DMS53 (cell line): ENCODE measurements at places on chromosomes 11 and 22.

- DNase-seq, result no peak
Measured at GRCh38 chr22:22763512-22763911, 119.1 kb downstream of the GGTLC2 start.

DNA sequence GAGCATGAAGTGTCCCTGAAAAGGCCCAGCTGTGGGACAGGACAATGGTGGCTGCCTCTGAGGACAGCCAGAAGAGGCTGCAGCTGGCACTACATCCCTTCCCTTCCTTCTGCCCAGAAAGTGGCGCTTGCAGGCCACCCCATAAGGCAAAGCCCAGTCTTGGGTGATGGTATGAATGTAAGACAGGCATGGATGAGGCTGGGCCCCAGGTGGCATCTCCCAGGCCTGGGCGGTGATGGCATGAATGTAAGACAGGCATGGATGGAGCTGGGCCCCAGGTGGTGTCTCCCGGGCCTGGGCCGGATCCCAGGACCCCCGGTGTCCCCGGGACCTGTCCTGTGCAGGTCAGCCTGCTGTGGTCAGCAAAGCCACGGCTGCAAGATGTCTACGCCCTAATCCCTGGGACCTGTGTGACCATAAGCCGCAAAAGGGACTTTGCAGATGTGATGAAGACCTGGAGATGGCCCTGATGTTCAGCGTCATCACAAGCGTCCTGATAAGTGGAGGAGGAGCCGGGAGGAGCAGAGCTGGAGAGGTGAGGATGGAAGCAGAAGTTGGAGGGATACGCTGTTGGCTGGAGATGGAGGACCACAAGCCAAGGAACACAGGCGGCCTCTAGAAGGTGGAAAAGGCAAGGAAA, 181.1 kb downstream of the CTTN start:
- DNase-seq, result no peak

DNA sequence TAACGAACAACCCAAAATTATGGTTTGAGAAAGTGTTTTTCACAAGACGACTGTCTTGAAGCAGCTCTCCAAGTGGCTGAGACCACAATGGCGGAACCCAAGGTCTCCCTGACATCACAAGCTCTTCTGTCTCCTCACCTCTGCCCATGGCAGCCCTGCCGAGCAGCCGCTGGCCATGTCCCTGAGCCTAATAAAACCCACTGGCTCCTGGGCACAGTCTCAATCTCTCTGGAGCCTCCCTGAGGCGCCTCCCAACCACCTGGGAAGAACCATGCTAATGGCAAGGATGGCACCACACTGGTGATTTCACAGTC, 50.0 kb downstream of the CLTCL1 start:
- no peak for DNase-seq

DNA sequence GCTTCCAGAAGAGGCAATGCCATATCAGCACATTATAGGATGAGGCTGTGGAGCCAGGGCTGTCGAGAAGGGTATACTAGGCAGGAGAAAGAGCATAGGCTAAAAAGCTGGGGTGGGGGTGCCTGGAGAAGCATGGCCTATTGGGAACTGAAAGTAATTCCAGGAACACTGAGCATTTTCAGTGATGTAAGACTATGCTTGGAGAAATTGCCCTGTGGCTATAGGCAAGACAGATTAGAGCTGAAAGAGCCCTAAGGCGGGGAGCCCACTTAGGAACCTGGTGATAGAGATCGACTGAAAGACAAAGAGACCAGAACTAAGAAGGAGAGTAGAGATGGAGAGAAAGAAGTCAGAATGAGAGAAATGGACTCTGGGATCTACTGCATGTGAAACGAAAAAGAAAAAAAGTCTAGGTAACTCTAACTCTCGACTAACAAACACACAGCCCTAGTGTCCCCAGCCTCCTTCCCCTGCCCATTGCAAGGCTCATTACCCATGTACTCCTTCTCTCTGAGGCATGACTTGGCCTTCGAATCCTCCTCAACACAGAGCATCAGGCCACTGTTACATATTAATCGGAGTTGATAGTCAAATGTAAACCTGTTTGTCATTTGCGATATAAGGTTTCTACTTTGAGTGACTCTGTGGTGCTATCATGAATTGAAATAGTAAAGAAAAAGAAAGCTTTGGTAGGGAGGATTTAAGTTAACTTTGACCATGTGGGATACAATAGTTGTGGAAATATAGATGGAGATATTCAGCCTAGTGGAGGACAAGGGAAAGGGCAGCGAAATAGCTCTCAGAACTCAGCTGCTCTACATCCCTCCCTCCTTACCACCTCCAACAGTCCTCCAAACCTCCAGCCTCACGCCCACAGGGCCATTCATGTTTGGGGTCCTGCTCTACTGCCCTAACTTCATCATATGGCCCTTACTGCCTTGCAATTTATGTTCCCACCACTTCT, 52.3 kb upstream of the BMAL1 start:
- no peak for DNase-seq

DNA sequence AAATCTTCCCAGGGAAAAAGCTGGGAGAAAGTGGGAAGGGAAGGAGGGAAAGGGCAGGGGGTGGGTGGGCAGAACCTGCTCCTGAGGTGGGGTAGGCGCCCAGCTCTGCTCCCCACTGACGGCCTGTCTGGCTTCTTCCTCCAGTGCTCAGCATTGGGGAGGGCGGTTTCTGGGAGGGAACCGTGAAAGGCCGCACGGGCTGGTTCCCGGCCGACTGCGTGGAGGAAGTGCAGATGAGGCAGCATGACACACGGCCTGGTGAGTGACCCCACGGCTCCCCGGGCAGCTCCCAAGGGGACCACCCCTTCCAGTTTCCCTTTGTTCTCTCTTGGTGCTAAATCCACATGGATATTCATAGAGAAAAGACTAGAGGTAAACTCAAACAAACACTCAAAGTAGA, 25.9 kb downstream of the SHANK3 start:
- no peak for DNase-seq

DNA sequence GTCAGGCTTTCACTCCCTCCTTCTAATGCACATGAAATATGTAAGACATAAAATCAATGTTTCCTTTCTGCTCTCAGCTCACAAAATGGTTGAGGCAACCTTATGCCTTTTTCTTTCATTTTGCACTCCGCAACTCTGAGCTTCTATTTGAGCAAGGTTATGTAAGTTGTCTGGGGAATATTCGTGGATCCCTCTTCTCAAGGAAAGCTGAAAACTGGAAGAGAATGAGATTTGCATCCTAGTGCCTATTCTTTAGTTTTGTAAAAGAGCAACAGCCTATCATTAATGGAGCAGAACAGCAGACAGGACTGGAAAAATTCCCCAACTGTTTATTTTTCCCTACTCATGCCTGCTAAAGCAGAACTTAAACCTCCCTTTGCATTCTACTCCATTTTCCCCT, 141.7 kb downstream of the FAM76B start:
- no peak for DNase-seq

- DNase-seq, result no peak
Measured at GRCh38 chr11:70085815-70086769, 8.0 kb downstream of the ANO1 start.

DNA sequence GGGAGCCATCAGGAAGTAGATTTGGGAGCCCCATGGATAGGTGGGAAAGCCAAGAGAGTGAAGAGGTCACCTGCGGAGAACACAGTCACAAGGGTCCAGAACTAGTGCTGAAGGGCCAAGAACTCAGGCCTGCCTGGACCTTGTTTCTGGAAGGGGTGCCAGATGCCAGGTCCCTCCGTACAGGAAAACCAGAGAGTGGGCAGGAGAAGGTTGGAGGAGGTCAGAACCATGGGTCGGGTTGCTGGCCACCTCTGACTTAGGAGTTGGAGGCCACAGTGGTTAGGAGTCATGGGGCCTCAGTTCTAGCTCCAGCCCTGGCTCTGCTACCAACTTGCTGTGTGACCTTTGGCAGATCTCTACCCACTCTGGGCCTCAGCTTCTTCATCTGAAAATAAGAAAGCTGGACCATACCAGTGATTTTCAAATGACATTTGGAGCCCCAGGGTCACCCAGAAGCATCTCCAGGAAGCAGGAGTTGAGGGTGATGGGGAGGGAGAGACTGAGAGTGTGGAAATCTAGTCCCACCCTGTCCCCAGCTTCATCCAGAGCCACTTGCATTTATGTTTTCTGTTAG, 20.8 kb upstream of the TUB start:
- DNase-seq, result no peak

GRCh38 chr11:117230286-117230961, 1.4 kb downstream of the PCSK7 start:
- DNase-seq, result no peak

GRCh38 chr11:23749762-23750430, 747.0 kb upstream of the LUZP2 start:
- DNase-seq, result no peak

GRCh38 chr11:117876341-117877119, at the start of gene FXYD6:
Gene FXYD6, minus strand, starts transcription at chr11:117876658. Its CDS starts 33,882 bp downstream, at chr11:117842776.
- peak; percentile 68 for DNase-seq

- no peak for DNase-seq
Measured at GRCh38 chr11:82505379-82505778, 228.3 kb downstream of the FAM181B start.
